CD4-positive, alpha-beta T cell treated with Interleukin-2 at 100 ng/mL for 4 hours (primary cell): ENCODE measurements at places on chromosomes 2 and 18.

GRCh38 chr2:7943446-7943845, 738.4 kb upstream of the ID2 start:
- DNase-seq, result no peak

GRCh38 chr2:235343869-235344268, 150.0 kb upstream of the AGAP1 start:
- no peak for DNase-seq

GRCh38 chr2:216490061-216490460, 8.6 kb upstream of the RPL37A start:
- no peak for DNase-seq

GRCh38 chr2:217911283-217912097, 91.3 kb downstream of the TNS1 start:
- DNase-seq, result no peak

GRCh38 chr2:172710584-172711047, 25.0 kb upstream of the RAPGEF4 start:
- peak; percentile 29 for DNase-seq

DNA sequence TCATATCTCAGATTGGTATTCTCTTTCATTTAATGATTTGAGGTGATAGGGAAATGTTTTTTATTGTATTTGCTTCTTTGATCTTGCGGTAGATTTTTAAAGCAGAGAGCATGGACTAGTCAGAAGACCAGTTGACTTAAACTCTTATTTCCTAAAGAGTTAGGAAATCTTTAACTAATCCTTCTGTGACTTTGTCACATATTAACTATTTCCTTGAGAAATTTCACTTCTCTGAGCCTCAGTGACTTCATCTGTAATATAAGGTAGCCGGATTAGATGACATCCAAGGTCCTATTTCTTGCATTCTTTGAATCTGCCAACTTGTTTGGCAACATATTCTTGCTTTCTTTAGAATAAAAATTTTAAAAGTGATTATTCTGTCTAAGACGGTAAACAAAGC, 55.6 kb downstream of the MTX2 start:
- no peak for DNase-seq

DNA sequence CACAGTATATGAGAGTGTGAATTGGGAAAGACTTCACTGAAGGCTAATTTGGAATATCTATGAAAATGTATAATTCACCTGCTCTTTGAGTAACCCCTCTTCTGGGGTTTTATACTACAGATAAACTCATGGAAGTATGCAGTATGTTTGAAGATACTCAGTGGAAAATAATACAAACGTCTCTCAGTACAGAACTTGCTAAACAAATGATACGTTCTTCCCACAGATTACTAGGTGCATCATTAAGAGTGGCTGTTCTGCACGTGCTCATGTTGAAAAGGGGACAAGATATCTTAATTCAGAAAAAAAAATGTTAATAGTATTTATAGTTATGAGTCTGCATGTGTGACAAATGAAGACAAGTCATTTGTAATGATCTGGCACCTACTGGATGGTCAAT, 70.2 kb upstream of the EPAS1 start:
- DNase-seq, result no peak

DNA sequence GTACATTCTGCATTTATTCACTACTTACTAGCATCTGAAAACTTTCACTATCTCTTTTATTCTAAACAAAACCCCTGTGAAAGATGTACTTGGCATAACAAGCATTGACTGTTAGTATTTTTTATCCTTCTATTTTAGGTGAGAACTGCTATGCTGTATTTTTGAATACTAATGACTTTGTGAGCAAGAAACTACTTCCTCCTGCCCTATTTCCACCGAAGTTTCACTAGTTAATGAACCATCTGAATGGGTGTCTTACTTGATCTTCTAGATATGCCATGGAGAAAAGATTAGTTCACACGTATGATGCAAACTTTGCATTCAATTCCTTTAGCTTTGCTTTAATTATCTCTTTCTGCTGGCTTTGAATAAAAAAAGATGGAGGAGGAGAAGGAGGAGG, 68.1 kb downstream of the EPHA4 start:
- DNase-seq, result no peak

DNA sequence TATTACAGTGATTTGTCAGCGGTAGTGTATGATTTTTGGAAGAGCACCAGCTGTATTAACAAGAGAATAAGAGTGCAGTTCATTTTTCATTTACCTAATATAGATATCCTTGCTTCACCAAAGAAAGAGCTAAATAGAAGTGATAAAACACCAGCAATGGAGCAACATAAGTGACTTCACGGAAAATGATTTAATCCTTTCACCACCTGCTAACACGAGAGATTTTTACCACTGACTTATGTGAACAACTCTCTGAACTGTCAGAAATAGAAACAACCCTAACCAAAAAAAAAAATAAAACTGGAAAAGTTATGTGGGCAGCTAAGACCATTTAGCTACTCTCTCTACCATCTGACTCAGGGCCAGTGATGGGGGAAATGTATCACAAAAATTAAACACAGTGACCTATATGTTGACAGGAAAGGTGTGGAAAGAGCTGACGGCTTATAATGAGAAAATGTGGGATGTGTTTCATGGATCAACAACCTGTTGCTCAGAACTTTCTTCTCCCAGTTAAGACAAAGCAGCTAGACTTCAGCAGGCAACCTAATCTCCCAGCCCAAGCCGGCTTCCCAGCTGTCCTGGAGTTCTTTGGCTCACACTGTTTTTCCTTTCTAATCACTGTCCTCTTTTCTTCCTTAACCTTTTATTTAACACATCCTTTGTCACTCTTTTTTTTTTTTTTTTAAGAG, 272.7 kb downstream of the SS18 start:
- no peak for DNase-seq

DNA sequence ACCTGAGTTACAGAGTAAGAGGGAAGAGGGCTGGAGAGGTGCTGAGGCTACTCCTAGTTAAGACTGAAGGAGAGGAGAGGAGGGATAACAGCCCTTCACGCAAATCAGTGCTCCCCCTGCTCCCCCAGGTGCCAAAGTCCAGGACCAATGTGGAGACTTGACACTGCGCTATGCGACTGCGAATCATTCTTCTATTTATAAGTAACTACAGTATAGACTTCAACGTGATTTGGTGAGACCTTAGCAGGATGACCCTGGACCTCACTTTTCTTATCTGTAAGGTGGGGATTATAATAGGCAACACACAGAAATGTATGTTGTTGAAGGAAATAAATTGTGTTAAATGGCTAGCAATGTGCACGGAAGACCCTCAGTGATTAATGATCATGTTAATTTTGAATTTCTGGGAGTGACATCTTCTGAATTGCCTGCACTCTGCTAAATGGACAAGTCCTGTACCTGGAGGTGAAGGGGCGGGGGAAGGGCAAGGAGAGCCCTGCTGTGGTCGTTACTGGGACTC, 11.0 kb downstream of the EN1 start:
- no peak for DNase-seq

- peak; percentile 56 for DNase-seq
Observed at GRCh38 chr2:69306822-69307578, 80.0 kb downstream of the GFPT1 start.

DNA sequence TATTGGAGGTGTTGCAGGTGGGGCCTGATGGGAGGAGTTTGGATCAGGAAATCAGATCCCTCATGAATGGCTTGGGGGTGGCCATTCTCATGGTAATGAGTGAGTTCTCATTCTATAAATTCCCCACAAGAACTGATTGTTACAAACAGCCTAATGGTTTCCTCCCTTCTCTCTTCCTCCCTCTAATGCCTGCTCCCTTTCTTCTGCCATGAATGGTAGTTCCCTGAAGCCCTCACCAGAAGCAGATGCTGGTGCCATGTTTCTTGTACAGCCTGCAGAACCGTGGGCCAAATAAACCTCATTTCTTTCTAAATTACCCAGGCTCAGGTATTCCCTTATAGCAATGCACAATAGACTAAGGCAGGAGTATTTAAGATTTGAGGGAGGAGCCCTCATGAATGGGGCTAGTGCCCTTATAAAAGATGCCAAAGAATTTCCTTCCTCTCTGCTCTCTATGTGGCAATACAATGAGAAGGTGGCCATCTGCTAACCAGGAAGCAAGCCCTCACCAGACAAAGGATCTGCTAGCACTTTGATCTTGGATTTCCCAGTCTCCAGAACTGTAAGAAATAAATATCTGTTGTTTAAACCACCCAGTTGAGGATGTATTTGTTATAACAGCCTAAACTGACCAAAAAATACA, 251.8 kb downstream of the ZEB2 start:
- no peak for DNase-seq

- DNase-seq, result no peak
Observed at GRCh38 chr2:238712011-238712410, 135.9 kb upstream of the TWIST2 start.

DNA sequence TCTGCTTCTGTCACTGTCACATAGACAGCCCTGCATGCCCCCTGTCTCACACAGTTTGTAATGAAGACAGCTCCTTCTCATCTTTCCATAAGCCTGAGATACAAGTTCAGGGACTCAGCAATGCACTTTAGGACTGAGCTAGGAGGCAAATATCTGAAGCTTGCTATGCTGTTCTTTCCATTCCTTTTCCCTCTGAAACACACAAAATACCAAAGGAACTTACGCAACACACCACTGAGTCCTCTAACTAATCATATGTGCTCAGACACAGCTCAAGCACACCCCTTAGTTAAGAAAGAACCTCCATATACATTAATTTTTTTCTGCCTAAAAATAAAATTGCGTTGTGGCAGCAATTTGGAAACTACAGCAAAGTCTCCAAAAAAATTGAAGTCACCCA, 17.9 kb downstream of the SERPINB8 start:
- DNase-seq, result no peak
